ENCODE measurements at places on chromosomes 4 and X.

- DNase-seq, result no peak
Measured at GRCh38 chrX:22136711-22137110, 104.6 kb downstream of the PHEX start.

DNA sequence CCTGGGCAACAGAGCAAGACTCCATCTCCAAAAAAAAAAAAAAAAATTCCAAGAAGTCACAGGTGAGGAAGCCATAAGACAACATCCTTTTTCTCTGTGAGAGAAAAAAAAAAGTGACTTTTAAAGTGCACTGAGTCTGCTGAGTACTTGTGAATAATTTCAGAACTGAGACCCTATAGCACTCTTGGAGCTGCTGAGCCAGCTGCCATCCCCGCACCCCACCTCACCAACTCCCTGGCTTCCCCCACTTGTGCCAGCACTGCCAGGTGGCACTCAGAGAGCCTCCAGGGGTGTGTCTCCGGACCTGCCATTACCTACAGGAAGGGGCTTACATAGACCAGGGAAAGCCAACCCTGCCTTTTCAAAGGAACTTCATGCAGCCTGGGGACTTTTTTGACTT is 39.2 kb upstream of the HS3ST1 start:
- DNase-seq, result no peak

DNA sequence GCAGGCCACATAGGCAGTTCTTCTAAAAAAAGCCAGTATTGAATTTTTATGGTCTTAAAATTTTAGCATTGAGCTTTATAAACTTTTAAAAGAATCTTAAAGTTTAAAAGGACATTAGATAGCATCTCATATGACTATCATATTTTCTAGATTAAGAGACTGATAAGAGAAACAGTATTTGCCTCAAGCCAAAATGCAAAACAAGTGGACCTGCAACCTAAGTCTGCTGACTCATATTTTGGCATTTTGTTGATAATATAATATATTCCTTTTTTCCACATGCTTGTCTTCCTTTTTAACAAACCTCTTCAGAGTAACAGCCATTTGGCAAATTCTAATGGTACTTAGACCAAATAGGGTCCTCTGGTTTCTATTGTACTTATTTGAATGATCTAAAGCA is 328.5 kb upstream of the GALNTL6 start:
- no peak for DNase-seq

GRCh38 chrX:76127341-76127740 is 45.5 kb upstream of the PBDC1 start:
- no peak for DNase-seq

GRCh38 chrX:30147996-30148643 is 67.2 kb upstream of the MAGEB2 start:
- no peak for DNase-seq

DNA sequence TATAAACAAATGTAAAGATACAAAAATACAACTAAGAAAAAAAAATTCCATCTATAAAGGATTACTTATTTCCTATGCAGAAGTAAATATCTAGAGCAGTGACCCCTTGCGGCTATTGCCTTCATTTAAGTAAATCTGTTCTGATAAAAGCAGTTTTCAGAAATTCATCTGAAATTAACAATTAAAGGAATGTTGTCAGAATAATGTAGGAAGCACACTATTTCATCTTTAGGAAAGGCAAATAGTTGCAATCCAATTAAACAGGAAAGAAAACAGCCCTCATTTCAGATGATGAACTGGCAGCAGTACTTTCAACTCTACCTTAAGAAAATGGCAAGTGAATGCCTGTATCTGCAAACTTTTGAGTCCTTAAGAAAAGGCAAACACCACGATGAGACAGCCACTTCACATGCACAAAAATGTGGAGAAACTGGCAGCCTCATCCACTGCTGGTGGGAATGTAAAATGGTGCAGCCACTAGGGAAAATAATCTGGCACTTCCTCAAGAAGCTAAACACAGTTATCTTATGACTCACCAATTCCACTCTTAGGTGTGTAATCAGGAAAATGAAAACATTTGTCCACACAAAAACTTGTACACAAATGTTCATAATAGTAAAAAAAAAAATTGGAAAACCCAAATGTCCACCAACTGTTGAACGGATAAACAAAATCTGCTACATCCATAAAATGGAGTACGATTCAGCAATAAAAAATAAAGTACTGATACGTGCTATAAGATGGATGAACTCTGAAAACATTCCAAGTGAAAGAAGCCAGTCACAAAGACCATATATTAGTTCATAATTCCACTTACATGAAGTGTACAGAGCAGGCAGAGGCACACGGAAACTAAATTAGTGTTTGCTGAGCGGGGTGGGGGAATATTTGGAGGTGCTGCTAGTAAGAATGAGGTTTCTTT is 2.0 kb upstream of the THAP9 start:
- DNase-seq, result peak; percentile 91

DNA sequence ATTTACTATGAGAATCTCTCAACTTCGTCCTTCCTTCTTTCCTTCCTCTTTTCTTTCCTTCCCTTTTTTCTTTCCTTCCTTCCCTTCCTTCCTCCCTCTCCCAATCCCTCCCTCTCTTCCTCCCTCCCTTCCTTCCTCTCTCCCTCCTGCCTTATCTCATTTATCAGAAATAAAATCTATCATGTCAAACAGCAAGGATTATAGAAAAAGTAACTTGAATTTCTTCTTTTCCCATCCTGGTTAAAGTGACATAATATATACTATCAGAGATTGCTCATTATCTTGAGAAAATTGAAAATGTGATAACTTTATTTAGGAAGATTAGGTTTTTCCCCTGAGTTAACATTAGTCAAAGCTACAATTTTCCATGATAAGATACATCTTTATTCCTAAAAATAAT is 5.6 kb downstream of the TIGD4 start:
- DNase-seq, result no peak

- DNase-seq, result no peak
Measured at GRCh38 chr4:6620296-6620695, 20.2 kb upstream of the MRFAP1 start.

GRCh38 chr4:179626687-179627086 is 2184.4 kb upstream of the AGA start:
- no peak for DNase-seq

- peak; percentile 1 for DNase-seq
Measured at GRCh38 chr4:90030953-90031352, 96.2 kb upstream of the CCSER1 start.

- no peak for DNase-seq
Measured at GRCh38 chr4:53608242-53608641, 17.0 kb upstream of the LNX1 start.

GRCh38 chr4:38385093-38386004 is 278.6 kb upstream of the KLF3 start:
- no peak for DNase-seq

- DNase-seq, result peak; percentile 13
Measured at GRCh38 chr4:188934320-188934962, 795.2 kb downstream of the TRIML1 start.

DNA sequence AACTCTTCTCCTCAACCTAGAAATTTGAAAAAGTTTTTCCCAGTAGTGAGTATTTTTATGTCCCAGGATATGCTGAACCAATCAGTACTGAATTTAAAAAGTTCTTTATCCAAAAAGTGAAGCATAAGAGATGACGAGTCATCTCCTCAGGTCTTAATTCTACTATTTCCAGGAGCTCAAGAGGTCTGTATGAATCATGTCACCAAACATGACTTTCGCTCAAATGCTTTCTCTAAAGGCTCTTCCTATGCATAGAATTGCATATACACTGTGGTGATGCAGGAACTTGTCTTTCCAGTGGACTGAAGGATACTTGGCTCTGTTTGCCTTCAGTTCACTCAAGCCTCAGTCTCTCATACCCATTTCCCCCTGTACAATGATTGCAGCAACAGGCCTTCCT is 36.1 kb downstream of the ZNF41 start:
- DNase-seq, result no peak

DNA sequence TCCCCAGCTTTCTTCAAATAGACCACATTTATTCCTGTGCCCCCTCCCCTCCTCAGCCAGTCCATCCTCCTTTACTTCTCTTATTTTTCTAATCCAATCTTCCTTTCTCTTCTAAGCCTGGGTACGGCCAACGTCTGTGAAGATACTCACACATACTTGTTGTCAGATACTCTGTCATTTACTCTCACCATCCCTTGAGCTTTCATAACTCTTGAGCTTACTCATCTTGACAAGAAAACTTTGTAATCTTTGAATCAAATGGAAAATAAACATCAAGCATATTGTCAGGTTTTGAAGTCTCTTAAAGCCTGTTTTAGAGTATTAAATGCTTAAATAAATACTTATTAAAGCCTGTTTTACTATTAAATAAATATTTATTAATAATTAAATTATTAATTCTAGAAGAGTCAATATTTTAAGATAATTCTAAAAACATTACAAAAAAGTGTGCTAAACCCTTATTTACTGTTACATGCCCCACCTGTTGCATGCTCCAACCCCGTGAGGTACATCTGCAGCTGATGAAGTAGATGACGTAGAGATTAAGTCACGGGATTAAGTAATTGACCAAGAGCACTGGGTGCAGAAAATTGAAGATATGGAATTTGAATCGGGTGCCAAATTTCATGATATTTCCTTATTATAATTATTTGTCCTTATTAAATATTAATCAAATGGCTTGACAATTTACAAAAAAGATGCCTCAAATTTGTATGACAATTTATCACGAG is 1.5 kb upstream of the TRIML2 start:
- DNase-seq, result peak; percentile 18

GRCh38 chrX:127459790-127460189 is 592.4 kb downstream of the ACTRT1 start:
- DNase-seq, result no peak

DNA sequence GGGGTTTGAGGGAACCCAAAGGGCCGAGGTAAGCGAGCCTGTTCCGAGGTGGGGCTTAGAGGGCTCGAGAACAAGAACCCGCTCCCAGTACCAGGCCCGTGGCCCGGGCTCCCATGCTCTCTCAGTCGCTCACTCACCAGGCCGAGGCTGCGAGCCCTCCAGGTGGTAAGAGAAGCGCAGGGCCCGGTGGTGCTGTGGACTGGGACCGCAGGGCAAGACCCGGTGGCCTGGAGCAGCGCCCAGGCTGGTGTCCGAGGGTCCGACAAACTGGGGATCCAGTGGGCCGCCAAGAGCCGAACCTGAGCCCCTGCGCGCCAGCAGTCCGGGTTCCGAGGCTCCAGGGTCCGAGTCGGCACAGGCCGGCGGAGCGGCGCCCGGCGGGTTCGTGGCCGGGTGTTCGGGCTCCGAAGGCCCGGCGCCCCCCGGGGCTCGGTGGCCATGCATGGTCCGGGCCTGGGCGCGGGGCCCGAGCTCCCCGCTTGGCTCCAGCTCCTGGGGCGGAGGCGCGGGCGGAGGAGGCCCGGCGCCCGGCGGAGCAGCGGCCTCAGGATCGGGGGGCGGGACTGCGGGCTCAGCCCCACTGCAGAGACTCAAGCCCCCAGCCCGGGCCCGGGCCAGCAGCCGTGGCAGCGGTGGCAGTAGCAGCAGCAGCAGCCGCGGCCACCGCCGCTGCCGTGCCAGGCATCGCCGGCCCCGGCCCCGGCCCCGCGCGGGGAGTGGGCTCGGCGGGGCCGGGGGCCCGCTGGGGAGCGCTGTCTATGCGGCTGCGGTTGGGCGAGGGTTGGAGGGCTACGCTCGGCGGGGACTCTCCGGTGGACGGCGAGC is 833 bp downstream of the FGD1 start:
- DNase-seq, result no peak

GRCh38 chrX:129932821-129933321 is 26.9 kb downstream of the UTP14A start:
- no peak for DNase-seq

DNA sequence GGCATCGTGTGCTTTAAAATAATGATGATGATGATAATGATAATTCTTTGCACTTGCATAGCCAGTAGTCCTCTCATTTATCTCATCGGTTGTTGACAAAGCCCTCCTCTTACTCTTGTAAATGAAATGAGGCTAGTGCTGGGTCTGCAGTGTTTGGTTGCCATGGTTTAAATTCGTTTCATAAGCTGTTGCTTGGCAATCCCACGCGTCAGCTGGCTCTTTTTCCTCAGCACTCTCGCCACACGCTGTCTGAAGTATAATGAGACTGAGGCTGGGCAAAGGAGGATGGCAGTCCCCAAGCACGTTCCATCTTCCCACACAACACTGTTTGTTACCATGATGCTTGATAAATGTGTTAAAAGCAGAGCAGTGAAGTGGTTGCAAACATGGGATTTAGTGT is 15.5 kb downstream of the PAGE4 start:
- no peak for DNase-seq

GRCh38 chr4:576991-577498 is 950 bp upstream of the TMEM271 start:
- DNase-seq, result no peak

- DNase-seq, result peak; percentile 59
Measured at GRCh38 chr4:177555007-177555574, 112.9 kb upstream of the AGA start.

DNA sequence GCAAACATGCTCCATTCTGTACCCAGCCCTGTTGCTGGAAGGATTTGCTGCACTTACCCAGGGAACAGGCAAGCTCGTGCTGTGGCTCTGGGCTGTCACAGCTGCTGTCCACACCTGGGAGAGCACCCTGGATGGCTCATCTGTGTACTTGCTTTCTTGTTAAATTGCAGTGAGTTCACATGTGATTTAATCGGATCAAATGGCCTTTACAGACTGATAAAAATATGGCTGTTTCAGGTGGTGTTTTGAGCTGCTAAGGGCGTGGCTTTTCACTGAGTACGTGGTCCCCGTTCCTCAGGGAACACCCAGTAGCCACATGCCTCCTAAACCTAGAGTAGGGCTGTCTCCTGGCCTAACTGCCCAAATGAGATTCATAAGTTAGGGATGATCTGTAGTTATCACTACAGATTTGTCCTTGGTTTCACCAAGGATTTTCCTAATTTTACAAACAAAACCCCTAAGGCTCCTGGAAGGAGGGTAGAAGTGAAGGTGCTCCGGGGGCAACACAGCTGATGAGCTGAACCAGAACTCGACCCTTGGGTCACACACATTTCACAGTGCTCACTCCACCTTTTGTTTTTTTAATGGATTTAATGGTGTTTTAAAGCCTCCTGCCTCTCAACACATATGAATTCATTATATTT is 13.7 kb downstream of the KLKB1 start:
- no peak for DNase-seq

- no peak for DNase-seq
Measured at GRCh38 chr4:96025011-96025410, 185.1 kb downstream of the PDHA2 start.

DNA sequence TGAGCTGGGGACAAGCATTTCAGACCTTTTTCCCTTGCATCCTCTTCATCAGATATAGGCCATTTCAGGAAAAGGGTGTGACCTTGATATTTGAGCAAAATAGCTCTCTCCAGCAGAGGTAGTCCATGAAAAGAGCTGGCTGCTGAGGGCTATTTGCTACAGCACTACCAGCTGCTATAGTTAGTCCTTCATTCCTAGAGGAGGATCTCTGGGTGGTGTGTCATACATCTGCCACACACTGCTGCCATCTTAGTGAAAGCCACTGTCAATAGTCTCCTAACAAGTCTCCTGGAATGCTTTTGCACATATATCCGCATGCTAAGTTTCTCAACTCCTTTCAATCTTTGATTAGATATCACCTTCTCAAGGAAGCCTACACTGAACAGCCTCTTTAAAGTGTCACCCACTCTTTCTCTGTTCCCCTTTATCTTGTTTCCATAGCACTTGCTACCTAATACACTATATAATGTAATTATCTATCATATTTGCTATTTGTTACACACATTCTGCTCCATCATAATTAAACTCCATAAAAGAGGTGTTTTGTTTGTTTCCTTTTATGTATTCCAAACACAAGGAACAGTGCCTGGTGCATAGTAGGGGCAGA is 131.9 kb downstream of the TBC1D19 start:
- no peak for DNase-seq

GRCh38 chr4:184444215-184444952 is 30.0 kb downstream of the IRF2 start:
- peak; percentile 21 for DNase-seq

GRCh38 chrX:84186603-84187532 is 1.1 kb downstream of the RPS6KA6 start:
- peak; percentile 0 for DNase-seq

GRCh38 chrX:2967998-2968909 is 38.1 kb upstream of the ARSH start:
- peak; percentile 67 for DNase-seq

All from choroid plexus epithelial cell (primary cell).